ENCODE measurements at places on chromosomes 2 and 18.

DNA sequence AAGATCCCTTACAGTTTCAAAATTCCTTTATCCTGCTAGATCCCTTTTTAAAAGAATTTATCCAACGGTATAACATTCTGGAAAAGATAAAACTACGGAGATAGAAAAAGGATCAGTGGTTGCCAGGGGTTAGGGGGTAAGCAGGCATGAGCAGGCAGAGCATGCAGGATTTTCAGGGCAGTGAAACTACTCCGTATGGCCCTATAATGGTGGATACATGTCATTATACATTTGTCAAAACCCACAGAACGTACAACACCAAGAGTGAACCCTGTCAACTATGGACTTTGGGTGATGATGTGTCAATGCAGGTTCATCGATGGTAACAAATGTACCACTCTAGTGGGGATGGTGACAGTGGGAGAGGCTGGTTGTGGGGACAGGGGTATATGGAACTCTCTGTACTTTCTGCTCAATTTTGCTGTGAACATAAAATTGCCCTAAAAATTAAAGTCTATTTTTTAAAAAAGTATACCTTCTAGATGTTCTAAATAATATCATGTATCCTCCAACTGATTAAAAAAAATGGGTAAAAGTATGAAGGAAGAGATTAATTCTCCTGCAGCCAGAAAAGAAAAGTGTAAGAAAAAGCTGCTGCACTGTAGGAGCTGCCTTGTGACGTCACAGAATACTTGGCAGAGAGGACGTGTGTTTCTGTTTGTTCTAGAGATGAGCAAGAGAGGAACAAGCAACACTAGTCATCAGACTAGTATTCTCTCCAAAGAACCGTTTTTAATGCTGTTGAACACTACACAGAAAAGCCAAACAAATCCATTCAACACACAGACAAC is 23.6 kb downstream of the ANKRD44 start:
- DNase-seq = no peak

DNA sequence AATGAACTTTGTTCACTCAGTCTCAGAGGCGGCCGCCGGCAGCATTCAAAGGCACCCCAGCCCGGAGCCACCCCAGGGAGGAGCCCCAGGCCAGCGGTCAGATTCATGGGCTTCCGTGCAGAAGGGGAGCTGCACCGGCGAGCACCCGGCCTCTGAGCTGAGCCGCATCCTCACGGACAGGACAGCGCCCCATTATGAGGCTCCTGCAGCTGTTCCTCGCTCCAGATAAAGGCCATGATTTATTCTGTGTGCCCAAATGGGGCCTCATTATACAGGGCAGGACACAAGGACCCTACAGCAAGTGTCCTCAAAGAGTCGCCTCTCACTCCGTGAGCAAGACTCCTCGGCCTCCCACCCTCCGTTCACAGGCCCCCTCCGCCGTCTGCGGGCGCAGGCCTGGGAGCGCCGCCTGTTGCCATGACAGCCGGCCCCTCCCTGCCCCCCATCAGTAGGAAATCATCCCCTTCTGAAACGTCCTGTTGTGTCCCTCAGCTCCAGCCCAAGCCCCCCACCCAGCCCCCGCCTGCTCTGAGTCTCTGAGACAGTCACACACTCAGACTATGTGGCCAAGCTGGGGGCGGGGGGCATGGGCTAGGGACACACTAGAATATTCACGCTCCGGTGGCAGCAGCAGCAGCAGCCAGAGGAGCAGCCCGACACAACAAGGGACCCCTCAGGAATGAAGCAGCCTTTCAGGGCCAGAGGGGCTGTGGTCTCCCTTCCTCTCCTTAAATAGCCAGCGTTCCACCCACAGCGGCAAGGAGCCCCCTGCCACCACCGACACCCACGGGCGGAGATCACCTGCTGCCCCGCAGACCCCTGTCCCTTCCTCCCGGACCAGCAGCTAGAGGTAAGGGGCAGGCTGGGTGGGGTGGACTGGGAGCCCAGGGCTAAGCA is at the start of gene GPR17:
Gene GPR17 (plus strand): TSS at position 759 of the 897 bp plus-strand sequence. CDS start 4,583 bp downstream, outside the sequence.
- DNase-seq = no peak

DNA sequence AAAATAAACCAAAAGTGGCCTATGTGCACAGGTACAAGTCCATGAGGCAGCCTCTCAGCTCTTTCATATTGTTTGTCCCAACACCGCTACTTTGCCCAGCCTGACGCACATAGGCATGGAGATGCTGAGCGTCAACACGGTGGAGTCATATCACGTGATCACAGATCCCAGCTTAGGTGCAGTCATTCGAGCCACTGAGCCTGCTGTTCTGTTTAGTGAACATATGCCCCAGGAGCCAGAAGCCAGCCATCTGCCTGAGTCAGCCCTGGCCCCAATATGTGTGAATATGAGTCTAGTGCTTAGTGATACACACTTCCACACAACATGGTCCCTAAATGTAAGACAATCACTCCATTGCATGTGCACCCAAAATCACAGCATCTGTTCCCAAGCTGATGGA is 88.2 kb upstream of the LCLAT1 start:
- DNase-seq = no peak

DNA sequence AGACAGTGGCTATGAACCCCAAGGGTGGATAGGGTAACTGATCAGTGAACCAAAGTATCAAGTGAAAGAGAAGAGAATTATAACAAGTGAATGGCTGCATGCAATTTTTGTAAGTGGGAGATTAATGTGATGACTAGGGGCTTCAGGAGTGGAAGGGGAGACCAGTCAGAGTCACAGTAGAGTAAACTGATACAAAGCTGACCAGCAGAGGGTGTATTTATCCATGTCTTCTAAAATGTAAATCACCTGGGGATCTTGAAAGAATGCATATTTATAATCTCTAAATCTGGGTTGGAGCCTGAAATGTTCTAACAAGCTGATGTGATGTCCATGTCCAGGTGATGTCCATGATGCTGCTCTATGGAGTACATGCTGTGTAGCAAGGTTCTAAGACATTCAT is 1351.3 kb upstream of the CHAC2 start:
- DNase-seq = no peak

DNA sequence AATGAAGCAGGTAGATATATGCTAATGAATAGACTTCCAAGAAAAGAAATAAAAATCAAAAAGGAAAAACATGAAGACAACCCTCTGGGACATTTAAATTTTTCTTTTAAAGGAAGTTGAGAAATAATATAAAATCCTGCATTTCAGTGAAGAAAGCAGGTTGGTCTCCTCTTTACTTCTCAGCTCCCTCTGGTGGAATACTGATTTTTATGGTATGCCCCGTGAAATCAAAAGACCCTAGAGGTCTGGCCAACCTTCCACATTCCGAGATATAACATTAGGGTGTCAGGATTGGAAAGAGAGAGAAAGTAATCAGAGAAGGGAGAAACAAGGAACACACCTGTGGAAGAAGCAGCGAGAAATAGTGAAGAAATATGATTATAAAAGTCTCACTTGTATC is 72.7 kb downstream of the DNER start:
- no peak for DNase-seq
